ENCODE measurements at places on chromosomes 4 and X. TPM values are rescaled to one million over a fixed set of nuclear protein-coding genes. Genes with fewer than 3 reads are reported as not detected.

GRCh38 chrX:54087661-54088060 is 43.4 kb upstream of the PHF8 start:
- no peaks in the 10 kb centered on the region for H3K4me1 ChIP-seq
- DNase-seq, result no peak
- no peak overlapping the region for H3K27ac ChIP-seq
- H3K36me3 ChIP-seq, result no peaks in the 10 kb centered on the region

DNA sequence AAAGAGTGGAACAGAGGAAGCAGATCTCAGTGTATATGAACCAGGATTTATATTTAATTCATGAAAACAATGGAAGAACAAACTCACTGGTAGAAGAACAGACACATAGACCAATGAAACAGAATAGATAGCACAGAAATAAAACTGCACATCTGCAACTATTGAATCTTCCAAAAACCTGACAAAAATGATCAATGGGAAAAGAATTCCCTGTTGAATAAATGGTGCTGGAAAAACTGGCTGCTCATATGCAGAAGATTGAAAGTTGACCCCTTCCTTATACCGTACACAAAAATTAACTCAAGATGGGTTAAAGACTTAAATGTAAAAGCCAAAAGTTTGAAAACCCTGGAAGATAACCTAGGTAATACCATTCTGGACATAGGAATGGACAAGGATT is 391.0 kb downstream of the MAGEB5 start:
- H3K36me3 ChIP-seq, result no peaks in the 10 kb centered on the region
- no peaks in the 10 kb centered on the region for H3K27me3 ChIP-seq
- H3K4me3 ChIP-seq, result no peak overlapping the region
- H3K27ac ChIP-seq, result no peak overlapping the region

DNA sequence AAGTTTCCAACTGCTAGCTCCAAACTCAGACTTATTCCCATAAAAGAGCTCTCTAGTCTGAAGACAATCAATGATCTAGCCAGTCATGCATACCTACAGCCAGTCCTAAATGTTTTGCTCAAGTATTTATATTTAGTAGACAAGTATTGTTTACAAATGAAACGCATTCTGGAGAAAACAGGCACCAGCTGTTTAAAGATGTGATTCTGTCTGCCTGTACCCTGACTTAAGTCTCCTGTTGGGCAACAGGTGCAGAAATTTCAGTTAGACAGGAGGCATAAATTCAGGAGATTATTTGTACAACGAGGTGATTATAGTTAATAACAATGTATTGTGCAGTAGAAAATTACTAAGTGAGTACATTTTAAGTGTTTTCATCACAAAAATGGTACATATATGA is 28.9 kb downstream of the LNX1 start:
- no peak overlapping the region for H3K27ac ChIP-seq
- H3K4me1 ChIP-seq, result peaks cover 9% of the 10 kb centered on the region
- no peaks in the 10 kb centered on the region for H3K36me3 ChIP-seq
- H3K4me3 ChIP-seq, result no peak overlapping the region

- H3K4me1 ChIP-seq, result peaks cover 8% of the 10 kb centered on the region
- no peaks in the 10 kb centered on the region for H3K27me3 ChIP-seq
- no peak for DNase-seq
- no peak overlapping the region for H3K4me3 ChIP-seq
- no peaks in the 10 kb centered on the region for H3K36me3 ChIP-seq
Measured at GRCh38 chr4:3254302-3255131, 5.6 kb downstream of the MSANTD1 start.

- no peak for DNase-seq
- H3K36me3 ChIP-seq, result no peaks in the 10 kb centered on the region
- H3K27me3 ChIP-seq, result no peaks in the 10 kb centered on the region
- no peaks in the 10 kb centered on the region for H3K4me1 ChIP-seq
- H3K4me3 ChIP-seq, result no peak overlapping the region
Measured at GRCh38 chr4:153242839-153243324, 38.6 kb downstream of the TRIM2 start.

DNA sequence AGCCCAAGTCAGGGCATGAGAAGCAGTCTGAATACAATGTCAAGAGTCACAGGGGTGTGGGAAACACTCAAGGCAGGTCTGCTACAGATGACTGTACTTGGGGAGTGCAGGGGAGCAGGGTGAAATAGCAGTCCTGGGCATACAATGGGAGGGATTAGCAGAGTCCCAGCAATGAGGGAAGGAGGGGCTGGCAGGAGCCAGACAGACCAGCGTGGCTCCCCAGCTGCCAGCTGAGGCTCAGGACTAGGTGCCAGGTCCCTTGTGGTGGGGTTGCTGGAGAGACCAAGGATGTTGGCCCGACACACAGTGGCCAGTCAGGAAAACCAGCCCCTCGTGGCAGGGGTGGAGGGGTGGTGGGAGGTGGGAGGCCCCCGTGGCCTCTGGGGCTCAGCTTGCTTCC is 86.6 kb downstream of the RTL5 start:
- no peaks in the 10 kb centered on the region for H3K4me1 ChIP-seq
- peaks cover 50% of the 10 kb centered on the region for H3K27me3 ChIP-seq
- DNase-seq, result no peak
- H3K36me3 ChIP-seq, result no peaks in the 10 kb centered on the region

DNA sequence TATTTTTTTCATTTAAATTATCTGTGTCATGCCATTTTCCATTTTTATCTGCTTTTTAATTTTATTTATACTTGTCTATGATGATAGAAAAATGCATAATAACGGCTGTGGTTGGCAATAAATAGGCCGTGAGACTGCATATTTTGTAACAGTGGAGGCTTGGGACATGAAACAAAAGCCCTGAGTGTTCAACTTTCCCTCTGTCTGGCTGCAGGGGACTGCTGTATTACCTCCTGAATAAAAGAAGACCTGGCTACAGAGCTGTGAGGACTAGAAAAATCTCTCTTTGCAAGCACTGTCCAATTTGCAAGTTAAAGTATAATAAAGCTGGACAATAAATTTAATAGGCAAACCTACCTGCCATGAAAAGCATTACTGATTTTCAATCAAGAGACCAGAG is 82.1 kb downstream of the MAGEB10 start:
- no peaks in the 10 kb centered on the region for H3K27me3 ChIP-seq
- DNase-seq, result no peak
- no peak overlapping the region for H3K4me3 ChIP-seq
- H3K36me3 ChIP-seq, result no peaks in the 10 kb centered on the region
- H3K4me1 ChIP-seq, result no peaks in the 10 kb centered on the region
- H3K27ac ChIP-seq, result no peak overlapping the region

DNA sequence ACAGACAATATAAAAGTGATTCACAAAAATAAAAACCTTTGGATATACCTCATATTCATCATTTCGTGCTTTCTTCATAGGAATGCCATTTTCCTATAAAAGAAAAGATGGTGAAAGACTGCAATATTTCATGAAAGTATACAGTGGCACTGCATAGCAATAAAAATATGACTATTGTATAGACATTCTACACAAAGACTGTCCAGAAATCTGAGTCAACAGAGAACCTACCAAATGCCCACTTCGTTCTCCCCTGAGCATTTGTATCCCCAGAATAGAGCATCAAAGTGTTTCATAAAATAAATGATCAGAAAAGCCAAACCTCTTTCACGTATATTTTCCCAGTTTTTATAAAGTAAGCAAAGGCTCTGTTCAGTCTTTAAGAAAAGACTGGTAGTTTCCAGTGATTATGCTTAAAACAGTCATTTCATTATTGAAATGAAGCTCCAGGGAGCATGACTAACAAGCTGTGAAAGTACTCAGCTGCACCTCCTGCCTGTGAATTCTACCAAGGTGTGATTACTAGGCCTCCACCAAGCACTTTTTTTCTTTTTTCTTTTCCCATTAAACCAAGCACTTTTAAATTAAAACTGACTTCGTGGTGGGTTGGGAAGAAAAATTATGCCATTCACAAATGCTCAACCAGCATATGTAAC is 20.2 kb downstream of the PPA2 start:
- peak overlapping the region; percentile 98 for H3K27ac ChIP-seq
- H3K36me3 ChIP-seq, result peaks cover 8% of the 10 kb centered on the region
- peaks cover 45% of the 10 kb centered on the region for H3K4me1 ChIP-seq
- DNase-seq, result peak; percentile 53
- peak overlapping the region; percentile 73 for H3K4me3 ChIP-seq
- H3K27me3 ChIP-seq, result no peaks in the 10 kb centered on the region

DNA sequence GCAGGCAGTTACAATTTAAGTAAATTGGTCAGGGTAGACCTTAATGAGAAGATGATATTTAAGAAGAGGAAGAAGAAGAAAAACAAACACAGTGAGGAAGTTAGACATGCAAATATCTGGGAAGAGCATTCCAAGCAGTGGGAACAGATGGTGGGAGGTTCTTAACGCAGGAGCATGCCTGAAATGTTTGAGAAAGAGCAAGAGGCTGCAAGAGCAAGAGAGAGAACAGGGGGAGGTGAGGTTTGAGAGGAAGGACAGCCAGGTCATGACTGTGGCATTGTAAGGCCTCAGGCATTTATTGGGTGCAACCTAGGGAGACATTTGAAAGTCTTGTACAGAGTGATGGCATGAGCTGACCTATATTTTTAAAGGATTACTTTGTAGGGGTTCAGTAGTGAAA is 136.0 kb downstream of the UGT8 start:
- H3K27me3 ChIP-seq, result peaks cover 6% of the 10 kb centered on the region
- no peaks in the 10 kb centered on the region for H3K4me1 ChIP-seq
- H3K4me3 ChIP-seq, result no peak overlapping the region

DNA sequence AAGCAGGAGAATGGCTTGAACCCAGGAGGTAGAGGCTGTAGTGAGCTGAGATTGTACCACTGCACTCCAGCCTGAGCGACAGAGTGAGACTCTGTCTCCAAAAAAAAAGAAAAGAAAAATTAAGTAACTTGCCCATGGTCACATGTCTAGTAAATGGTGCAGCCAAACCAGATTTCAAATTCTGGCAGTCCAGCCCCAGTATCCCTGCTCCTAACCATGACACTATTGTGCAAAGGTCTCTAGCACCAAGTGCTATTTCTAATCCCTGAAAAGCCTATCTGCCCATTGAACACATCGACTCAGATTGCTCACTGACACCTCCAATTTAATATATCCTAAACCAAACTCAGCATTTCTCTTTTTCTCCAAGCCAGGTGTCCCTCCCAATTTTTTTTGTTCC is 7.6 kb upstream of the LAMP2 start:
- H3K4me1 ChIP-seq, result no peaks in the 10 kb centered on the region
- H3K4me3 ChIP-seq, result no peak overlapping the region
- H3K27ac ChIP-seq, result no peak overlapping the region

DNA sequence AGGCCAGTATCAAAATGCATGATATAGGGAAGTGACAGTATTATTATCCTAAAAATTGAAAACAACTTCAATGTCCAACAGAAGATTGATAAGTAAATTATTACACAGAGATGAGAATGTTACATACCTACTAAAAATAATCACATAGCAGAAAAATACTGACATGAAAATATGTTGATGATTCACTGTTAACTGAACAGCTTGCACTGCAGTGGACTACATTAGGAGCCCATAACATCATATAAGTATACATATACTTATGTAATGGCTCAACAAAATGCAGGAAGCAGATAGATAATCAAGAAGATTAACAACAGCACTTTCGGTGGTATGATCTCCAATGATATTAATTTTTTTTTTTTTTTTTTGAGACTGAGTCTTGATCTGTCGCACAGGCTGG is 7.1 kb downstream of the CLOCK start:
- H3K4me3 ChIP-seq, result no peak overlapping the region
- H3K27me3 ChIP-seq, result no peaks in the 10 kb centered on the region
- H3K36me3 ChIP-seq, result no peaks in the 10 kb centered on the region
- H3K27ac ChIP-seq, result no peak overlapping the region
- no peak for DNase-seq
- H3K4me1 ChIP-seq, result peaks cover 49% of the 10 kb centered on the region

DNA sequence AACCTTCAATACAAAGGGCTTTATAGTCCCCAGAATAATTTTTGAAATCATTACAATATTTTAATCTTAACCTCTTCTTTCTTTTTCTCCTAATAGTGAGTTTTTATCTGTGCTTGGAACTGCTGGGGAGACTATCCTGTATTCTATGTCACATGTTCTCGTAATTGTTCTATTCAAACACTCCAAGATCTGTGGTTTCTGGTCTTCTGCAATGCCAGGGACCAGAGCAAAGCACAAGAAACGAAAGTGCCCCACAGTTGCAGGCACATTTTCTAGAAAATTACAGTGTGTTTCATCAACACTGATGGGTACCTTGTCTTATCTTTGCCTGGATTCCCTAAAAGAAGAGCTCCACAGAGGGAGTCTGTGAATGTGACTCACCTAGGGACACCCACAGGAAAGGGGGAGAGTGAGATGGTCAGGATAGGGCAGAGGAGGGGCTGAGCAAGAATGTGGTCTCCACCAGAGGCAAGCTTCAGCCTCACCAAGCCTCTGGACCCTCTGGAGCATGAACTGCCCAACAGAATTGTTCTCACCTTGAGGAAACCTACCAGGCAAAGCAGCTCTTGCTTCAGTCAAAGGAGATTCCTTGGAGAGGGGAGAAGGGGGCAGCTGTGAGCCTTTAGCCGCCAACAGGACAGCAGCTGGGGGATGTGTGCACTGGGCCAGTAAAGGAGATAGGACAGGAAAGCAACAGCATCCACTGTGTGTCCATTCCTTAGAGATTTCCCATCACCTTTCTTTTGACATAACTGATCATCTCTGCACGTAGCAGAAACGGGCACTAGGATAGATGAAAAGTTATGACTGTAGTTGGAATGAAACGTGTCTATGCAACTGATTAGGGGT is 25.9 kb downstream of the UNC5C start:
- no peaks in the 10 kb centered on the region for H3K27me3 ChIP-seq
- H3K4me3 ChIP-seq, result no peak overlapping the region
- H3K27ac ChIP-seq, result no peak overlapping the region
- no peak for DNase-seq

DNA sequence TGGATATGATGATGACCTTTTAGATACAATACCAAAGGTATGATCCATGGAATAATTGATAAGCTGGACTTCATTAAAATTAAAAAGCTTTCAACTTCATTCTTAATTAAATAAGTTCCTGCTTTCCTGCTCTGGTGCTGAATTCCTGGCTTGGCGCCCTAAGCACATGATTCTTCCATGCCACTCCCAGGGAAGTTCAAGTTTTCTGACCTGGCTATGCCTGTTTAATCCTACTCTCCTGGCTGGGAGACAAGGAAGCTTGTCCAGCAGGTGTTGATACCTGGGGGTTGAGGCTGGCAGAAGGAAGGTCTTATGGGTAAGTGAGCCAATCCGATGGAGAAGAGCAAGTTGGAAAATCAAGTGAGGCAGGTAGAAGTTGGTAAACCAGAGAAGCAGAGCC is 24.3 kb downstream of the XKRX start:
- no peak for DNase-seq
- H3K27ac ChIP-seq, result no peak overlapping the region
- H3K4me1 ChIP-seq, result no peaks in the 10 kb centered on the region
- no peaks in the 10 kb centered on the region for H3K36me3 ChIP-seq
- no peak overlapping the region for H3K4me3 ChIP-seq

Gene FAM13A
- total RNA-seq, result 4.4 TPM

Gene TDO2
- total RNA-seq, result 0.21 TPM

Gene PDGFC
- total RNA-seq, result not detected

Gene NAA11
- not detected for total RNA-seq

Gene PIR
- total RNA-seq, result 0.86 TPM

Gene ZMAT1
- total RNA-seq, result 9.2 TPM

Gene ETDB
- not detected for total RNA-seq
